ENCODE measurements at places on chromosomes 4 and X.

DNA sequence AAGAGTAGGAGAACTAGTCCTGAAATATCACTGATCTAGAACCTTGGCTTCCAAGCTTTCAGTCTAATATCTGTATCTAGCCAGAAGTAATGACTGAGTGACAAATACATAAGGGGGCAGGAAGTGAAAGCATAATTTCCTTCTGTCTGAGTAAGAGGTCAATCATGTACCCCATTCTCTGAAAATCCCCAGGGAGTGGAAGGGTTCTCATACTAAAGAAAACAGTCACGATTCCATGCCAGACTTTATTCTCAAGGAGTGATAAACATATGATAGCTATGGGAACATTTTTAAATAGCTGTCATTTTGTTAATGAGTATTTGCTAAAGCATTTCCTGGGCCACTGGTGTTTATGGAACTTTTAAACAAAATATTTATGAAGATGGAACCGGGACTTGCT is 308.5 kb downstream of the ARHGAP24 start:
- DNase-seq, result no peak

DNA sequence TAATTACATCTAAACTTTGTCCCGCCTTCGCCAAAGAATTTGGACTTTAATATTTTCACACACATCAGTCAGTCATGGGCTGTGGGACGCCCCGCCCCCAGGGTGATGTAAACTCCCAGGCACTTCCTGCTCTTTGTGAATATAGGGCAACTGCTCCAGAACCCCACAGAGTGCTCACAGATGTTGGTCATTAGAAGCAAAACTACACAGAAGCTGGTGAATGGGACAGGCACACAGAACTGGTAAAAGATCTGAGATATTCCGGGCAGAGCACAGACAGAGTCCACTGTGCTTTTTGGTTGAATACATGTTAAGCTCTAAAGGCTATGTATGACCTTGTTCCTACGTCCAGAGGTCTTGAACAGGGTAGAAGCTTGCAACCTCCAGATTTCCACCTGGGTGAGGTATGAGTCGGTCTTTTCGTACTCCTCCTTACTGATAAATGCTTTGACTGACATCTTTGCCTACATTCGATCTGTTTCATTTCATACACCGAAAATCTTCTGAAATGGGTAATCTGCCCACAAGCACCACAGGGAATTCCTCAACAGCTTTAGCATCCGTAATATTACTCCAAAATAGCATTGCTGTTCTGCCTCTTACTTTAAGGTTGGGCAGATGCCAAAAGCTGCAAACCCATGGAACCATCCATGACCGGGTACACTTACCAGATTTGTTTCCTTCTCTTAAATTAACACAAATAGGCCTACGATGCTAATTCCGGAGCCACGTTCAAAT is 144.6 kb downstream of the AMELX start:
- DNase-seq, result no peak

- no peak for DNase-seq
Measured at GRCh38 chr4:138835832-138836533, 179.6 kb upstream of the NOCT start.

- no peak for DNase-seq
Measured at GRCh38 chrX:19515615-19516105, 352 bp upstream of the MAP3K15 start.

GRCh38 chrX:11533199-11533651 is 132.5 kb downstream of the ARHGAP6 start:
- no peak for DNase-seq

DNA sequence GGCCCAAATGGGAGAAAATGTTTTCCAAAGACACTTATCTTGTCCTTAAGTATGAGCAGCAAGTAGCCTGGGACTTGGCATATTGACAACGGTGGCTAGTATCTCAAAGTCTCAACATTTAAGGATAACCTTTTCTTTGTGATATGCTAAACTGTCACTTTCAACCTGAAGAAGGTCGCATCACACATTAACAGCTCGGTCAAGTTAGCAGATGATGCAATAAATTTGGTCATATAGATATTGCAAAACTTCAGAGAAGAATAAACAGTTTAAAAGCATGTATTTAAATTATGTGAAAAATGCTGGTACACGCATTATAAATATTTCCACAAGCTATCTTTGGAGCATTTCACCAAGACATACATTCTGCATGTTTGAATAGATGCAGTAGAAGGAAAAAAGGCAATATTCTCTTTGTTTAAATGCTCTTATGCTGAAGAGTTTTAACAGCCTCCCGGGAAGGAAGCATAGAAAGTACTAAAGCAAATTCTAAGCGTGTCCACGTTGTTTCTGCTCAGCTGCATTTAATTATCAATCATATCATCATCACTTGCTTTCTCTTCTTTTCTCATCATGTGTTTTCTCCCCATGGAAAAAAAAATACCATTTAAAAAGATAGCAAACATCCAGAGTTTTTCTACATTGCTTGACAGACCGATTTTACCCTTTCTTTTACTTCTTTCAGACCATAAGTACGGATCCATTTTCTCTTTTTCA is 24.2 kb downstream of the ARHGAP6 start:
- DNase-seq, result no peak

- no peak for DNase-seq
Measured at GRCh38 chrX:7158468-7158990, 10.6 kb upstream of the PUDP start.

- DNase-seq, result no peak
Measured at GRCh38 chrX:12137951-12138360, 317 bp upstream of the FRMPD4 start.

GRCh38 chr4:43716721-43717395 is 731.8 kb downstream of the KCTD8 start:
- DNase-seq, result no peak

DNA sequence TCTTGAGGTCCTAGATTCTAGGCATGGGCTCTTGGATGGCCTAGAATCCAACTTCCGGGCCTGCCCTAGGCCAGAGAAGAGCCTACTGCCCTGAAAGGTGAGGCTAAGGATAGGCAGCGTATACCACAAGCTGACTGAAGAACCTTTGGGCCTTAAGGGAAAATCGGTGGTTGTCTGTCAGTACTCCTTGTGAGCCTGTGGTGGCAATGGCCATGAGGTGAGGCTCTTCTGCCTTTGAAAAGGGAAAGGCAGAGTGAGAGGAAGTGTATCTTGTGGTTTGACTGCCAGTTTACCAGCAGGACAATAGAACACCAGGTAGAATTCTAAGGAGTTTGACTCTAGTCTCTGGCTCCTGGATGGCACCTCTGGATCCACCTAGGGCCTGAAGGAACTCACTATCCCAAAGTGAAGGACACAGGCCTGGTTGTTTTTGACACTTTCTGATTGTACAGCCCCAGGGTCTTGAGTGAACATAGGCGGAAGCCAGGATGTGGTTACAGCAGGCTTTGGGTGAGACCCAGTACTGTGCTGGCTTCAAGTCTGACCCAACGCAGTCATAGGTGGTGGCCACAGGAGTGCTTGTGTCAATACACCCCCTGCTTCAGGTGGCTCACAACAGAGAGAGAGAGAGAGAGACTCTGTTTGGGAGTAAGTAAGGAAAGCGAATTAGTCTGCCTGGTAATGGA is 20.9 kb downstream of the ITIH6 start:
- DNase-seq, result no peak

GRCh38 chr4:35025152-35025834 is 1219.0 kb downstream of the ARAP2 start:
- no peak for DNase-seq

GRCh38 chr4:55037728-55038127 is 87.7 kb downstream of the KDR start:
- no peak for DNase-seq

- DNase-seq, result no peak
Measured at GRCh38 chr4:37793562-37793961, 32.9 kb upstream of the PGM2 start.

- DNase-seq, result no peak
Measured at GRCh38 chr4:16524911-16525554, 298.8 kb upstream of the TAPT1 start.

DNA sequence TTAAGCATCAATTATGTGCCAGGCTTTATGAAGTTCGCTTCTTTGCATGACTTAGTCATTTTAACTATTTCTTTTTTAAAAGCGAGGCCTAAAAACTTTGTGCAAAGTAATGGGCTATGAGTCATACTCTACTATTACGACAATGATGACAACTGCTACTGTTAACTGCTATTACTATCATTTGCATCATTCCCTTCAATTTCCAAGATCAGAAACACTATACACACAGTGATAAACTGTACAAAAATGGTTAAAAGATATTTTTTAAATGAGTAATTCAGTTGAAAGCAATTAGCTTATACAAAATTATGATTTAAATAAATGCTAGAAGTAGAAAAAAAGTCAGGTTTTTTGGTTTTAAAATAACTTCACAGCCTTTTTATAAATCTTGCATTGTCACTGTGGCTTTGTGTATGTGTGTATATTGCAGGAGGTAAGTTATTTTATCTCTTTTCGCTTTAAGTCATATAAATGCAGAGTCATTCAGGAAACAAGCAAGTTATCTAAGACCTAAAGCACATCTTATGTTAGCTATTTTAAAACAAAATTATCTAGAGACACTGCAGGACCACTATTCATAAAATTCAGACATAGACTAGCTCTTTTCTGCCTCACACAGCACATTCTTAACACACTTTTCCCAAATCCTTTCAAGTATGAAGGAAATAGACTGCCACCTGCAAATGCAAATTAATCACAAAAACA is 18.5 kb upstream of the CXCL3 start:
- DNase-seq, result no peak

DNA sequence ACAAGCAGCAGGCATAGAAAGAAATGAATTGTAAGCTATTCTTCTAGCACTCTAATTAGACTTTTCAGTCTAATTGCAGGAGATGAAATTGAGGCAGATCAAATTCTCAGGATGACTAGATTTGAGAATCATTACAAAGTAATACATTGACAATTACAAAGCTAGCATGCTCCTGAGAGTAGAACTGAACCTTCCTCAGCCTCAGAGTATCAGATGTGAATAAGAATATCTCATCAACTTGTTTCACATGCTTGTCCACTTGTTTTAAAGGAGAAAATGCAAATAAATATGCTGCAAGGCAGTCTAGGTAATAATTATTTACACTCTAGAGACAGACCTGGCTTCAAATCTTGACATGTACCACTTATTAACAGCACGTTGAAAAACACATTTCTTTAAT is 491.0 kb upstream of the MAGEB2 start:
- DNase-seq, result no peak

DNA sequence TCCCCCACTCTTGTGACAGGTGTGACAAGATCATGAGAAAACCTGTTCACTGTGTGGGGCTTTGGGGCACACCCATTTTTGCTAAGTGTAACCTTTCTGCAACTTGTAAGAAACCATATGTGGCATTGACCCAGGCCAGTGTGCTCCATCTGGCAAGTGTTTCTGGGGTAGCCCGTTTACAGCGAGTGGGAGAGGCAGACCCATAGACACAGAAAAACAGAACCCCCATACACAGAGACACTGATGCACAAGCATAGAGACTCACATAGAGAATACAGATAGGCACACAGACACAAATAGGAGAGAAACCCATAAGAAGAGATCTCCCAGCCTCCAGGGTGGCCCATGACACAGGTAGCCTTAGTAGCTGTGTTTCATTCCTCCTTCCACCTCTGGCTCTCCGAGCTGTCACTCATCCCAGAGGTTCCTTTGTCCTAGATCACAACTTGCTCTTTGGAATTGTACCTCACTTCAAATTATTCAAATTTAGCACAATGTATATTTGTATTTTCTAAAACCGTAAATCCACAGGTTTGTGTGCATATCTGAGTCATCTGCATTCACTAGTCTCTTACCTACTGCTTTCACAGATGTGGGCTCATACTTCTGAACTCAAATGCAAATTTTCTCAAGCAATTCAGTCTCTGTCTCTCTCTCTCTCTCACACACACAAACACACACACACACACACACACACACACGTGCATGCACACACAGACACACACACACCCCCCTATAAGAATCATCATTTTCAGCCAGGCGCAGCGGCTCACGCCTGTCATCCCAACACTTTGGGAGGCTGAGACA is 114.4 kb downstream of the SH3KBP1 start:
- DNase-seq, result no peak

DNA sequence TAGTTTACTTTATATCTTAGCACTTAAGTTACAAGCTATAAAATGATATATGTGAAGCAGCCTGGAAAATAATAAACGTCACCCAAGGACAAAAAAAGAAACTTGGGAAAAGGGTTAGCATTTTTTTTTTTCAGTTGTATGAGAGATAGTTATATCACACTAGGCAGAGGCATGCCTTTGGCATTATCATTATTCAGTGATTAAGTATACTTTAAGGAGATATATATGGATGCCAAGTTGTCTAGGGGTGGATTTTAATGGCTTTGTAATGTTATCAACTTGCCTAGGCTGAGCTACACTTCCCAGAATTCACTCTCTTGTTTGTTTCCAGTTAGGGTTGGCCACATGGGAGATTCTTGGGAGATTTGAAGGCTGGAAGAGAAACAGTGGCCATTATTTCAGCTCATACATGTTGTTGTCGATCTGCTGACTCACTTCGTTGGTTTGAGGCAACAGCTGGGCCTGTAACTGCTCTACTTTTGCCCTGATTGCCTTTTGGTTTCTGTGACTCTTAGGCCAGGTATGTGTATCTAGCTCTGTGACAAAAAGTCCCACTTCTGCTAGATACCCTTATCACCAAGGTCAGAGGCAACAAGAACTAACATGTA is 11.5 kb upstream of the SRPX start:
- DNase-seq, result no peak
